ENCODE measurements at places on chromosomes 3 and 15. TPM values are rescaled to one million over a fixed set of nuclear protein-coding genes. Genes with fewer than 3 reads are reported as not detected.

CKMT1B gene
- 18.8 TPM for total RNA-seq

TXNRD3 gene
- 1.8 TPM for total RNA-seq

KCNMB2 gene
- 0.47 TPM for total RNA-seq

GRCh38 chr3:13851997-13852637 is 27.8 kb downstream of the WNT7A start:
- DNase-seq = no peak

DNA sequence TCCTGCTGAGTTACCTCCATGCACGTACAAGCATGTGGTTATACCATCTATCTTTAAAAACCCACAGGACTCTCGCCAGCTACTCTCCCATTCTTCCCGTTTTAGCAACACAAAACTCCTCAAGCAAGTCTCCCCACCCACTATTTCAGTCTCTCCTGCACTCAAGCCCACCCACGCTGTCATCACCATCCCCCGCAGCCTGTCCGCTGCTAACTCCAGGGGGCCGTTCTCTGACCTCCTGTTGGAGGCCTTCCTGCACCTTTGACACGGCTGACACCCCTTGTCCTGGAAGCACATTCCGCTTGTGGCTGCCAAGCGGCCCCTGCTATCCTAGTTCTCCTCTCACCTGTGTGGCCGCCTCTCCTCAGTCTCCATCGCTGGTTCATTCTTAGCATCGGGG is 7.5 kb upstream of the PCSK6 start:
- no peak for DNase-seq

- no peak for DNase-seq
These were observed 126.9 kb downstream of the CCNL1 start for GRCh38 chr3:157033001-157033400.

GRCh38 chr15:57323806-57324589 is 52.3 kb upstream of the CGNL1 start:
- no peak for DNase-seq

Data from glutamatergic neuron (in vitro differentiated cells).